ENCODE measurements at places on chromosomes 1 and 21.

GRCh38 chr1:199854686-199855321 is 172.7 kb upstream of the NR5A2 start:
- peak; percentile 36 for DNase-seq

- DNase-seq, result no peak
Observed at GRCh38 chr1:47686731-47687630, 249.1 kb downstream of the FOXD2 start.

- DNase-seq, result no peak
Observed at GRCh38 chr1:66396212-66396890, 137.6 kb upstream of the SGIP1 start.

DNA sequence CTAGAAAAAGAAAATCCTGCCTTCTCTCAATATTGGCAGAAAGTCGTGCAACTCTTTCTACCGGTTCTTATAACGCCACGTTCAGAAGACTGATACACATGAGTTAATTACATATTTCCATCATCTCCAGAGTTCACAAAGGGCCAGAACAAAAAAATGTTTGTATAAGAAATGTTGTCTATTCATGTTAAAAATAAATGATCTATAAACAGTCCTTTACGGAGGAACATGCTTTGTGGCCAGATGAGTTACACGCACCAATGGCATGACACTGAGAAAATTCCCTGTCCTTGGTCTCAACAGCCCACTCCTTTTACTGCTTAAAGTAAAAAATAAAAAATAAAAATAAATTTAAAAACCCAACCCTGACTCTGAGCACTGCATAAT is 29.5 kb downstream of the C2CD2 start:
- no peak for DNase-seq

- no peak for DNase-seq
Observed at GRCh38 chr1:11691302-11691914, at the start of gene DRAXIN. Gene DRAXIN, plus strand, starts transcription at chr1:11691710. Its CDS starts 14,549 bp downstream, at chr1:11706259.

DNA sequence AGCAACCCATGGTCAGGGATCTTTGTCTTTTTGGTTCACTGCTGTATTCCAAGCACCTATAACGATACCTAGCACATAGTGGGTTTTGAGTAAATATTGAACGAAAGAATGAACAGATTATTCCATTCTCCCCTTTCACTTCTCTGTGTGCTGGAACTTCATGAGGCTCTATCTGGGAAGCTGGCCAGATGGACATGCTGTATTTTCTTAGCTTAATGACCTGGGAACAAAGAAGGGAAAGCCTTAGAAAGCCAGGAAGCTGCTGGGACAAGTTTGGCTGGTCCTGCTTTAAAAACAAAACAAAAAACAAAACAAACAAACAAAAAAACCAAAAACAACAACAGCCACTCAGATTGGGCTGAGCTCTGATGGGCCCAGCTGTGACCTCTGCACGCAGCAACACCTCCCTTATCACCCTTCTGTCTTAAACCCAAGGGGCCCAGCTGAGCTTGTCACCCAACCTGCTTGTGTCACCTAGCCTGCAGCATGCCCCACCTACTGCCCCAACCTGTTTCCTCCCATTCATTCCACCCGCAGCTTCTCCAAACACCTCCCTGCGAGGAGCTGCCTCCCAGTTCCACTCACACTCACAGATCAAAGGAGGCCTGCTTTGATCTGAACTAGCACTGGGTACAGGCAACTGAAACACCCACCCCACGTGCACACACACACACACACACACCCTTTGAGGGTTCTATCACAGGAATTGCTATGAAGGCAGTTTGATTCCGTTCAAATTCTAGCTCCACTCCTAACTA is 37.1 kb downstream of the SLC30A1 start:
- DNase-seq, result no peak

DNA sequence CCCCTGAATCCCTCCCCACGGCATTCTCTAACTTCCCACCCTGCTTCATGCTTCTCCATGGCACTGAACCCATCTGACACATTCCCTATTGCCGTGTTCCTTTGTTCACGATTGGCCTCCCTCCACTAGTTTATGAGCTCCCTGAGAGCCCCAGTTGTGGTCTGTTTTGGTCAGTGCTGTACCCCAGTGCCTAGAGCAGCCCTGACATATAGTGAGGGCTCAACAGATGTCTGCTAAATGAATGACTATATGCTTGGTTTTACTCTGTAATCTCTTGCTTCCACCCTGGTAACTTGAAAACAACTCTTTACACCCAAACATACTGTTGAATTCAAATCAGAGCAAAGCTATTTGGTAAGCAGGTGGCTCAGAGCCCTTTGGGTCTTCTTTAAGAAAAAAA is 171.1 kb upstream of the EDN2 start:
- no peak for DNase-seq

DNA sequence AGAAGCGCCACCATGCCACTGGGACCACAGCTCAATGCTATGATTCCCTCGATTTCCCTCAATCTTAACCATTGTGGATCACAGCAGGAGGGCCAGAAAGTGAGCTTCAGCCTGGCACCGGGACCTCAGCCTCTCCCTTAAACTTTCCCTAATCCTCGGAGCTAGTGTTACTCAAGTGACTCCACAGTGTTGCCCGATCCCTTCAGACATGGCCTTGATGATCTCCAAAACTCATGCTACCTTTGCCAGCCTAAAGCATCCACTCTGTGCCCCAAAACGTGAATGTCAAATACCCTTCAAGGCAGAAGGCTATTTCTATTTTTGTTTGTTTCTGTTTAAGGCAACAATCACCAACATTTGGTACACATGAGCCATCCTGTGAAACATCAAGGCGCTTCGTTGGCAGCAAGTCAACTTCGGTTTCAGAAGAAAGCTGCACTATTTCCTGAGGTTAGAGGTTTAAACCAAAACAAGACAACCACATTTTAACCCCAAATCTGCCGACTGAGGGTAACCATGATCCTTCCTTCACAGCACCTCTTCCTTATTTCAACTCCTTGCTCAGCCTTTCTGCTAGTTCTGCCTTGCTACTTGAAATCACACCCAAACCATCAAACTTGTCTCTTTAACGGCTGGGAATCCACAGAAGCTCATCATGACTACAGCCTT is 94.4 kb upstream of the KRTAP19-8 start:
- DNase-seq, result no peak

DNA sequence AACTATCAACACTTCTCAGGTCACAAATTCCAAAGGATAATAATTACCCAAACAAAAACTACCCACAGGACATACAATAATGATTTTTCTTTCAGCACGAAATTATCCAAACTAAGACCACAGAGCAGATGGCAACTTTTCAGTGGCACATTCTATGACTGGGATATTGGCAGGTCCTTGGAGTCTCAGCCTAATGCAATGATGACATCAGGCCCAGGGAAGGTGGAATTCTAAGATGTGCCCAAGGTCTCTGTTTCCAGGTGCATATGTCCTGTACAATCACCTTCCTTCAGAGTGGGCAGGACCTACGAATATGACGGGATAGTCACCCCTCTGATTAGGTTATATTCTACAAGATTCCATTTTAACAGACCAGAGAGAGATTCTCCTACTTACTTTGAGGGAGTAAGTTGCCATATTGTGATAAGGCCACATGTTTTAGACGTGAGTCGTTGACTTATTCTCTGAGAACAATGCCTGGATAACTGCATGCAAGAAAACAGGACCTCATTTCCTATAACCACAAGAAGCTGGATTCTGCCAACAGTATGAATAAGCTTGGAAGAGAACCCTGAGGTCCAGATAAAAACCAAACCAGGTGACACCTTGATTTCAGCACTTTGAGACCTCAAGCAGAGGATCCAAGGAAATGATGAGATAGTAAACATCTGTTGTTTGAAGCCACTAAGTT is 69.9 kb downstream of the ZC3H11B start:
- no peak for DNase-seq

GRCh38 chr21:45031571-45032191 is 42.7 kb upstream of the ADARB1 start:
- no peak for DNase-seq

GRCh38 chr1:22296701-22297591 is 154.0 kb upstream of the WNT4 start:
- peak; percentile 40 for DNase-seq

- DNase-seq, result no peak
Observed at GRCh38 chr1:16918371-16918770, 3.4 kb upstream of the CROCC start.

- no peak for DNase-seq
Observed at GRCh38 chr1:52551507-52552235, 1.2 kb downstream of the TUT4 start.

GRCh38 chr1:25952841-25953401 is 44.9 kb downstream of the PAFAH2 start:
- no peak for DNase-seq

DNA sequence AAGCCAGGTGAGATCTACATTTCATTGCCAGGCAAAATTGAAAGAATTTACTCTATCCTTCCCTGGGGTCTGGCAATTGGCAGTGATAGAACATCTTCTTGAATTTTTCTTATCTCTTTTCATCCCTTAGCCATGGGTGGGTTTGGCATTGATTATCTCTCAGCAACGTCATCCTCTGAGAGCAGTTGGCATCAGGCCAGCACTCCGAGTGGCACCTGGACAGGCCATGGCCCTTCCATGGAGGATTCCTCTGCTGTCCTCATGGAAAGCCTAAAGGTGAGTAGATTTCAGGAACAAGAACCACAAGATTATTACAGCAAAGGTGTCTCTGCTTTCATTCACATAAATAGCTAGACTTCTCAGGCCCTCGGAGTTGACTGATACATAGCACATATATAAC is 39.3 kb downstream of the NCF2 start:
- no peak for DNase-seq

DNA sequence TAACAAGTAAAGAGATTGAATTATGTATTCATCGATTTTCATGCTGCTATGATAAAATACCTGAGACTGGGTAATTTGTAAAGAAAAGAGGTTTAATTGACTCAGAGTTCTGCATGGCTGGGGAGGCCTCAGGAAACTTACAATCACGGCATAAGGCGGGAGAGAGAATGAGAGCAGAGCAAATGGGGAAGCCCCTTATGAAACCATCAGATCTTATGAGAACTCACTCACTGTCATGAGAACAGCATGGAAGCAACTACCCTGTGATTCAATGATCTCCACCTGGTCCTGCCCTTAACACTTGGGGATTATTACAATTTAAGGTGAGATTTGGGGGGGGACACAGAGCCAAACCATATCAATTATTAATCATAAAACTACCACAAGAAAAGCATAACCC is 3.3 kb upstream of the GBP3 start:
- no peak for DNase-seq

- DNase-seq, result no peak
Observed at GRCh38 chr21:35547946-35548774, 499.1 kb upstream of the RUNX1 start.

- no peak for DNase-seq
Observed at GRCh38 chr1:30721812-30722537, 1.4 kb downstream of the MATN1 start.

DNA sequence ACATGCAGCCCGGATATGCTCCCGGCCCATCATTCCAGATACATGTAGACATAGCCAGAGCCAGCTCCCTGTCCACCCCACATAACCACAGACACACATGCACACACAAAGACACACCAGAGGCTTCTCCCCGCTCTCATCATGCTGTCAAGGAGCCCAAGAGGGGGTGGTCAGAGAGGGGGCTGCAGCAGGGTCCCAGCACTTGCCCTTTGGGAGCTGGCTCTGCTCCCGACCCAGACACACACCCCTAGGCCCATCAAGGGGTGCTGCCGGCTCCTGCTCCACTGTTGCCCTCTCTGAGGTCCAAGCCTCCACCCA is 2.6 kb downstream of the PTAFR start:
- no peak for DNase-seq

GRCh38 chr1:3356827-3357460 is 97.5 kb upstream of the ARHGEF16 start:
- no peak for DNase-seq

DNA sequence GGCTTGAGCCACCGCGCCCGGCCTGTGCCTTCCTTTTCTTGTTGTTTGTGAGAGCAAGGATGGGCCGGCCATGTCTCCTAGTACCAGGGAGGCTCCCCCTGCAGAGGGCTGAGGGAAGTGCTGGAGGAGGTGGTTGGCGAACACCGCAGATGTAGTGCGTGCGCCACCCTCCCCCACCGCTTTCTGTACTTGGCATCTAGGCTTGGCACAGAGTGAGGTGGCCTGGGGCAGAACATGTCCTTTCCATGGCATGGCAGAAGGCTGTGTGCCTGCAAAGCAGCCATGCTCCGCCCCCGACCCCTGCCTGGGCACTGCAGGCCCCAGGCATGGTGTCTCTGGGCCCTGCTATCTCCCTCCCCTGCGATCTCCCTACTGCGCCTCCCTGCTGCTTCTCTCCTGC is 30.7 kb downstream of the ALPL start:
- peak; percentile 38 for DNase-seq

GRCh38 chr21:14321042-14321441 is 61.9 kb downstream of the HSPA13 start:
- DNase-seq, result peak; percentile 3

DNA sequence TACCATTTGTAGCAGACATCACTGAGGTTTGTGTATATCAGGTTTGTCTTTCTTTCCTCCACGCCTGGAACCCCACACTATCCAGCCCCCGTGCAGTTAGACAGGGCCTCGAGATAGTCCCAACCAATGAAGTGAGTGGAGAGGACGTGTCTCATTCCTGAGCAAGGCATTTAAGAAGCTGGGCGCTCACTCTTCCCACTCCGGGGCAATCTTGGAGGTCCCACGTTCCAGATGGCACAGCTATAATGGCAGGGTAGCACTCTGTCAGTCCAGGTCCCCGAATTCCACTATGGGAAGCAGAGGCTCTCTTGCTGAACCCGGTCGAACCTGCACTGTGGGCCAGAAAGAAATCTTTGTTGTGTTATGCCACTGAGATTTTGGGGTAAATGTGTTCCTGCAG is 57.3 kb upstream of the CSF3R start:
- DNase-seq, result no peak
